ENCODE measurements at places on chromosomes 4 and X. TPM values are rescaled to one million over a fixed set of nuclear protein-coding genes. Genes with fewer than 3 reads are reported as not detected.

DNA sequence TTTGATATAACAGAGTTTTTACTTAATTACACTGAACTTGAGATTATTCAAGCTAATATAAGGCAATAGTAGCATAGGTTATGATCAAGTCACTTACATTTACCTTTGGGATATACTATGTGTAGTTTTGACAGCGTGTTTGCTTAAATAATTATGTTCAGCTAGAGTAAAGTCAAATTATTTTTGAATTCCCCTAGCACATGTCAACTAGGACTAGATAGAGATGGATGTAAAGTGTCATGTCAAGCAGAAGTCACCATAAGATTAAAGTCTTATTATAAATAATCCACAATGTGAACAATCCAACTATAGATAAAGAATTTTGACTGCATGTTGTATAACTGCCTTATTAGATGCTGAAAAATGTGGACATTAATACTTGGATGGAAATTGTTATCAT, 665.2 kb downstream of the GRID2 start:
- no peak for DNase-seq

- DNase-seq: no peak
Measured at GRCh38 chrX:8192276-8192675, 21.2 kb upstream of the VCX2 start.

GRCh38 chr4:158778156-158778711, 9.4 kb downstream of the FNIP2 start:
- peak; percentile 10 for DNase-seq

DNA sequence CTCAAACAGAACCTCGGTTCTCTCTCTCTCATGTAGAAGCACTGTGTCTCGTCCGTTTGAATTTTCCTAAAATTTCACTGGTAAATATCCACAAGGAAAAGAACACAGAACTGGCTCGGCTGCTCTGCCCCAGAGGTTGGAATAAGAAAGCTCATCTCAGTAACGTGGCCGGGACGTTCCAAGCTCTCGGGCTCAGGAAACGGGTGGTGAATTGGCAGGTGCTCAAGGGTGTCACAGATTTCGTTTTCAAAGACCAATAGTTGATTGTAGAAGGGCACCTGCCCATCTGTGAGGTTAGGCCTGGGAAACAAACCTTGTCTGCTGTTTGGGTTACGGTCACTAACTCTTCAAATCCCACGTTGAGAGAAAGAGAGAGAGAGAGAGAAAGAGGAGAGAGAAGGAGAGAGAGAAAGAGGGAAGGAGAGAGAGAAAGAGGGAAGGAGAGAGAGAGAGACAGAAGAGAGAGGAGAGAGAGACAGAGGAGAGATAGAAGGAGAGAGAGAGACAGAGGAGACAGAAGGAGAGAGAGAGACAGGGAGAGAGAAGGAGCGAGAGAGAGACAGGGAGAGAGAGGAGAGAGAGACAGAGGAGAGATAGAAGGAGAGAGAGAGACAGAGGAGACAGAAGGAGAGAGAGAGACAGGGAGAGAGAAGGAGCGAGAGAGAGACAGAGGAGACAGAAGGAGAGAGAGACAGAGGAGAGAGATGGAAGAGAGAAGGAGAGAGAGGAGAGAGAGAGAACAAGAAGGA, 106.6 kb downstream of the CRLF2 start:
- no peak for DNase-seq

DNA sequence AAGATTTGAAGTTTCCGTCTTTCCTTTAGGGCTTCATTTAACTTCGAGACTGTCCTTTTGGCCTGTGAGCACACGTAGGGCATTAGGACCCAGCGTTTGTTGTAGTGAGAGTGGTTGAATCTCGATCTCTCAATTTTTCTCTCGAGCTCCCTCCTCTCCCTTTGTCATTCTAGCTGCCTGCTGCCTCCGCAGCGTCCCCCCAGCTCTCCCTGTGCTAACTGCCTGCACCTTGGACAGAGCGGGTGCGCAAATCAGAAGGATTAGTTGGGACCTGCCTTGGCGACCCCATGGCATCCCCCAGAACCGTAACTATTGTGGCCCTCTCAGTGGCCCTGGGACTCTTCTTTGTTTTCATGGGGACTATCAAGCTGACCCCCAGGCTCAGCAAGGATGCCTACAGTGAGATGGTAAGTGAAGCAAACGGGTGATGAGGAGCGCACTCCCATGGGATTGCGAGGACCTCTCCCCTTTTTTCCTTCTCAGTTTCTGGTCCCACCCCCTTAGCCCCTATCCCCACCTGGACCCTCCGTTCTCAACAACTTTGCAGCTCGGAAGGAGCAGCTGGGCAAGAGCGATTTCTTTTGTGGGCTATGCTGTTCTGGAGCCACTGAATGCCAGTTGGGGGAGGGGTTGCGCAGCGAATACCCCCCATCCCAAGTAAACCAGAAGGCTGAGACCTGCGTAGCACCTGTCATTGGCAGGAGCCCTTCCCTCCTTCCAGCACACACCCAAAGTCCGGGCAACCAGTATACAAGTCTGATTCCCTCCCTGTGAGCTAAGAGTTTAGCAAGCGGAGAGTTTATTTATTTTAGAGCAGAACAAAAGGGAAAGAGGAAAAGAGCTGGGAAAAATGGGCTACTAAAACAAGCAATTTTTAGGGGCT, at the start of gene TMEM35A:
TSS of gene TMEM35A (plus strand) at position 164 of the 883 bp plus-strand sequence. CDS start at position 288, 124 bp downstream.
- DNase-seq: no peak

- DNase-seq: no peak
Measured at GRCh38 chr4:38062776-38063097, 102.5 kb downstream of the PTTG2 start.

GRCh38 chr4:112702892-112703291, 65.9 kb downstream of the LARP7 start:
- DNase-seq: no peak

DNA sequence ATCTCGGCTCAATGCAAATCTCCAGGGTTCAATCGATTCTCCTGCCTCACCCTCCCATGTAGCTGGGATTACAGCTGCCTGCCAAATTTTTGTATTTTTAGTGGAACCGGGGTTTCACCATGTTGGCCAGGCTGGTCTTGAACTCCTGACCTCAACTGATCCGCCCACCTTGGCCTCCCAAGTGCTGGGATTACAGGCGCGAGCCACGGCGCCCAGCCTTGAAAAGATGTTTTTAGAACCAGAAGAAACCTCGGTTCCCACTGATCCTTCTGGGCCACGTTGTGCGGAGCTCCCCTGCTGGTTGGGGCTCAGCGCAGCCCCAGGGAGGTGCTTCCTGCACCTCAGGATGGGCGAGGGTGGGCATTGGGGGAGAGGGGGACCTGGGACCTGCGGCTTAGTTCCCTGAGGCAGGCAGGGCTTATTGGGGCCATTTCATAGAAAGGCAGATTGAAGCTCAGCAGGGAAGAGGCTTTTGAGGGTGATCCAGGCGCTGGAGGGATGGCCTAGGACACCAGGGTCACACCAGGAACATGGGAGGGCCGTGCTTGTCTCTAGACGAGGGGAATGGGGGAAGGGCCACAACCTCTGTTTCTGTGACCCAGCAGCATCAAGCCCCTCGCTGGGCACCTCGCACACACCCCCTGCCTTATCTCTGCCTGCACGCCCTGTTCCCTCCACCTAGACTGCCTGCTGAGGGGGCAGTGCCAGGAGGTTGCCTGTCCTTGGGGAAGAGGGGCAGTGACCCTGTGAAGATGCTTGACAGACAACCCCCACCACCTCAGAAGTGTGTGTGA, 6.3 kb upstream of the ADD1 start:
- DNase-seq: no peak

DNA sequence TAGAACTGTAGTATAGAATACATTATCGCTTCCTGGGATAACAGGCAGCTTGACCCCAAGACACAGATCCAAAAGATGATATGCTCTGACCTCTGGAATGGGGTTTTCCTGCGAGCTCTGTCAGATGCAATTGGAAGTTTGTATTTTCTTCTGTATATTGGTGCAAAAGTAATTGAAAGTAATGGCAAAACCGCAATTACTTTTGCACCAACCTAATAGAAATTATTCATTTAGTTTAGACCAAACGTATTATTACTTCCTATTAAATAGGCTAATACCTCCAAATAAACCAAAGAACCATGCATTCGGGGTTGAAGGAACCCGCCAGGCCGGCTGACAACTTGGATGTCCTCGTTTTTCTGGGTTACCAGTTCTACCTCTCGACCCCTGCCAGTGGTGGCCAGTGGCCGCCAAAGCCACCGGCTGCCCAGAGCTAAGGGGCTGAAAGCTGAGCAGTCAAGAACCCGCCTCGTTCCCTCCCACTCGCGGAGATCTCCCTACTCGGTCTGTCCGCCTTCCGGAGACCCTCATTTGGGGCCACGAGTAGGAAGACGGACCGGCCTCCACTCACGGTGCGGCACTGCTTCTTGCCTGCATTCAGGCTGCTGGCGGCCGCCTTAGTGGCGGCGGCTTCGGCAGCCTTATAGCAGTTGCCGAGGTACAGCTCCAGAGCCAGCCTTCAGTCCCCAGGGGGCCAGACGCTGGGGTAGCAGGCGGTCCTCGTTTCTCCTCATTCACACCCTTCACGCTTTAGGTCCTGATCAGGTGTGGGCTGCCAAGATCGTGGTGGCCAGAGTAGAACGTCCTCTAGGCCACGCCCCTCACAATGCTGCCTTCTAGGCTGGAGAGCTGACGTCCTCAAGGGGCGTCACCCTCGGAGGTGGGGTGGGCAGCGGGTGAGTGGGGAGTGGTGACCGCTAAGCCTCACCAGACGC, 121.9 kb downstream of the RBMX2 start:
- DNase-seq: no peak

- DNase-seq: no peak
Measured at GRCh38 chr4:114921191-114921590, 192.2 kb downstream of the NDST4 start.

- no peak for DNase-seq
Measured at GRCh38 chr4:1611501-1611870, 72.6 kb downstream of the FAM53A start.

GRCh38 chr4:79638735-79639134, 230.7 kb upstream of the GK2 start:
- DNase-seq: no peak

- no peak for DNase-seq
Measured at GRCh38 chr4:18445110-18445509, 423.6 kb upstream of the LCORL start.

DNA sequence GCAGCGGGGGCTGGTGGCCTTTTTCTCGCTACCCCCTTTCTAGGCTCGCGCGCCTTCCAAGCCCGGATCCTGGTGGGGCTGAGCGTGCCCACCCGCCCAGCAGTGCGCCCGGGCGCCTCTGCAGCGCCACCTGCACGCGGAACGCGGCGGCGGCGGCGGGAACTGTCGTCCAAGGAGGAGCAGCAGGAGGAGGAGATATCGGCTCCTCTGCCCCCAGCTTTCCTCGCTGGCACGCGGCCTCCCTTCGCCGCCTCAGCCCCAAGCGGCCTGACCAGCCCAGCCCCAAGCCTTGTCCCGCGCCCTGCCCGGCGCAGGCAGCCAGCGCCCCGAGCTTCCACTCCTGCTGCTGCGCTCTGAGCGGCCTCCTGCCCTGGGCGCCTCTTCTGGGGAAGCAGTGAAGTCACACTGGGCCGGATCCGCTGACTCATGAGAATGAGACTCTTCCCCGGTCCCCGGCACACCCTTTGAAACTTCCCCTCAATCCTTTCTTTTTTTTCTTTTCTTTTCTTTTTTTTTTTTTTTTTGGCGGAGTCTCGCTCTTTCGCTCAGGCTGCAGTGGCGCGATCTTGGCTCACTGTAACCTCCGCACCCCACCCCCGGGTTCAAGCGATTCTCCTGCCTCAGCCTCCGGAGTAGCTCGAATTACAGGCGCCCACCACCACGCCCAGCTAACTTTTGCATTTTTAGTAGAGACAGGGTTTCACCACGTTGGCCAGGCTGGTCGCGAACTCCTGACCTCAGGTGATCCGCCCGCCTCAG, 10.6 kb upstream of the ELF4 start:
- DNase-seq: peak; percentile 76

- DNase-seq: peak; percentile 16
Measured at GRCh38 chr4:20684852-20685763, 15.2 kb upstream of the PACRGL start.

- DNase-seq: no peak
Measured at GRCh38 chr4:149531861-149532260, 283.8 kb downstream of the IQCM start.

DNA sequence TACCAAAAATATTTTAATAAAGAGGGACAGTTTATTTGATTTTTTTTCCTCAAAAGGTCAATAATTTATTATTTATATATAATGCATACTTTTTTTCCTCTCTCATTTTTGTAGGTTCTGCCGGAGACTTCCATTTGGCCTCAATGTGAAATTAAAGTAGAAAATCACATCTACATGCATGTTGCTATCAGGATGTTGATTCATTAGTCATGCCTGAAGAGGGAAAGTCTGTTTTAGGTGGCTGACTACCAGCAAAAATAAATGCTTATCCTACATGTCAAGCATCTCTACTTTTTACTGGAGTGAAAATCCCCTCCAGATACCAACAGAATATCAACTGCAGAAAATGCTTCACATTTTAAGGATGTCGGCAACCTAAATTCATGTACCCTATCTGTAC, 41.5 kb downstream of the KIAA0232 start:
- DNase-seq: no peak

GRCh38 chrX:78027798-78028197, 58.4 kb upstream of the PGAM4 start:
- no peak for DNase-seq

GABRA4 gene
- not detected for total RNA-seq

MAGEB6B gene
- total RNA-seq: not detected

TMEM47 gene
- not detected for total RNA-seq

HDX gene
- 0.29 TPM for total RNA-seq

KIF4A gene
- total RNA-seq: 0.17 TPM
